ENCODE measurements at places on chromosomes 3 and 15. TPM values are rescaled to one million over a fixed set of nuclear protein-coding genes. Genes with fewer than 3 reads are reported as not detected.

FBXL22 gene
- total RNA-seq = 0.23 TPM

ALPK3 gene
- 33.5 TPM for total RNA-seq

LEO1 gene
- total RNA-seq = 46.0 TPM

TRIM71 gene
- total RNA-seq = not detected

DNA sequence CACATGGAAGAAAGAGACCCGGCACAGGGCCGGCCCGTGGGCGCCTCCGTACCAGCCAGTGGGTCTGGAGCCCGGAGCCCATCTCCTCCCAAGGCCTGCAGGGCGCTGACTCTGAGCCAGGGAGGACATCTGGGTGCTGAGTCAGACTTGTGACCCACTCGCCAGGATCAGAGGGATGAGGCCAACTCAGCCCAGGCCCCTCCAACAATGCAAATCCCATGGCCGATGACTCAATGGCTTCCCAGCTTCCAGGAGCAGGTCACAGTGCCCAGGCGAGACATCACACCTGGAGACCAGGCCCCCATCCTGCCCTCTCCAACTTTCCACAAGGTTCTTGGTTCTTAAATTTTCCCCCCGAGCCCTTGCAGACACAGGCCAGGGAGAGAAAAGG, 95.1 kb downstream of the LRIG1 start:
- peak; percentile 46 for DNase-seq

DNA sequence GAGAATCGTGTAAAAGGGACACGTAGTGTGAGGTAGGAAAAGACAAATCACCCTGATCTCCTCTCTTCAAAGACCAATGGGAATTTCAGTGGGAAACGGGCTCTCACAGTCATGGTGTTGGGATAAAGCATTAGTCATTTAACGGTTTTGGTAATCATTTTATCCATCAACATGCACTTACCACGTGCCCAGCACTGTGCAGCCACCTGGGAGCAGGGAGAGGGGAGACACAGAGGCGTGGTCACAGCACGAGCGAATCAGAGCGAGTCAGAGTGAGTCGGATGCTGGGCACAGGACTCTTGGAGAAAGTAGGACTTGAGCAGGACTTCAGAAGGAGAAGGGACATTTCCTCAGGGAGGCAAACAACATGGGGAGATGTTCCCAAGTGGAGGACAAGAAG, 130.8 kb downstream of the MINAR1 start:
- peak; percentile 1 for DNase-seq

- DNase-seq = no peak
Measured at GRCh38 chr3:176328198-176328597, 869.1 kb downstream of the TBL1XR1 start.

GRCh38 chr15:80633221-80633620, 61.9 kb upstream of the ABHD17C start:
- no peak for DNase-seq

DNA sequence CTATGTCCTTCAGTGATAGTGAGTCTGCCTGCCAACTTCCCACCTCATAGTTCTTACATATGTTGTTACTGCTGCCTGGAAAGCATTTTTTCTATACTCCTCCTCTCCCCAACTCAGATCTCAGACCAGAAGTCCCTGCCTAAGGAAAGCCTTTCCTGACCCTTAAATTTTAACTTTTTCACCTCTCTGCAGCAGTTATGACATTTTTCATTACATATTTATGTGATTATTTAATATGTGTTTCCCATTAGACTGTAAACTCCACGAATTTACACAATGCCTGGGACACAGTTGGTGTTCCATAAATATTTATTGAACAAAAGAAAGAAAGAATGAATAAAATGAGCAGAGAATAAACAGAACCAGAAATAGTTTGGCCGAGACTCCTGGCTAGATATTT, 125.5 kb downstream of the MITF start:
- DNase-seq = no peak

- DNase-seq = no peak
Measured at GRCh38 chr15:57542505-57542817, 49.2 kb upstream of the MYZAP start.

GRCh38 chr3:182138393-182138792, 426.7 kb downstream of the SOX2 start:
- no peak for DNase-seq

DNA sequence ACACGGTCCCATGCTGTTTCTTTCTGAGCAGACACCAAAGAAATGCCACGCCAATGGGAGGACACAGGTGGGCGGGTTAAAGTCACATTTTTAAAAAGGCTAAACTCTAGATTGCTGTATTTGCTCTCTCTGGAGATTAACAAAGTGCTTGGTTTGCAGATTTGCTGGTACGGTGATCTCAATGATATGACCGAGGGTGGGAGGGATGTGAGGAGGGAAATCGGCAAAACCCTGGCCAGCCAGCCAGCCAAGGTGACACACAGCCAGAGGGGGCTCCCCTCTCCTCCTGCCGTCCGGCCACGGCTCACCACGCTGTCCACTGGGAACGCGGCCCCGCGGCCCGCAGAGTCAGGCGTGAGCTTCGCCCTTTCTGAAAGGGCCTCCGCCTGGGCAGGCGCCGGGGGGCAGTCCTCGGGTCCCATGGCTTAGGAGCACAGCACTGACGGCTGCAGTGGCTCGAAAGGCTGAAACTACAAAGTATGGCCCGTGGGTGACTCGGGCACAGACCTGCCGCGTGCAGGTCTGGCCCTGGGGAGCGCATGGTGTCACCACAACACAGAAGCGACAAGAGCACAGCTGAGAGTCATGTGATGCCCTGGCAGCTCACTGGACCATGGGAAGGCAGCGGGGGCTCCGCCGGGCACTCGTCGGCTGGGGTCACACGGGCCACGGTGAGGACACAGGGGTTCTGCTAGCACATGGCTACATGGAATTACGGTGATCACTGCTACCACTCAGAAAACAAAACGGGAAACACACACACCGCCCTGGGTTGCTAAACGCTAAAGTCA, 57.8 kb upstream of the RPL32 start:
- DNase-seq = no peak

GRCh38 chr15:50377867-50378751, 23.1 kb upstream of the GABPB1 start:
- DNase-seq = no peak

GRCh38 chr3:109091846-109092245, 26.1 kb downstream of the MORC1 start:
- no peak for DNase-seq
